ELR (cell line): ENCODE measurements at places on chromosomes 11 and 22.

GRCh38 chr11:19849107-19849789 lies 136.6 kb downstream of the NAV2 start:
- DNase-seq: no peak

DNA sequence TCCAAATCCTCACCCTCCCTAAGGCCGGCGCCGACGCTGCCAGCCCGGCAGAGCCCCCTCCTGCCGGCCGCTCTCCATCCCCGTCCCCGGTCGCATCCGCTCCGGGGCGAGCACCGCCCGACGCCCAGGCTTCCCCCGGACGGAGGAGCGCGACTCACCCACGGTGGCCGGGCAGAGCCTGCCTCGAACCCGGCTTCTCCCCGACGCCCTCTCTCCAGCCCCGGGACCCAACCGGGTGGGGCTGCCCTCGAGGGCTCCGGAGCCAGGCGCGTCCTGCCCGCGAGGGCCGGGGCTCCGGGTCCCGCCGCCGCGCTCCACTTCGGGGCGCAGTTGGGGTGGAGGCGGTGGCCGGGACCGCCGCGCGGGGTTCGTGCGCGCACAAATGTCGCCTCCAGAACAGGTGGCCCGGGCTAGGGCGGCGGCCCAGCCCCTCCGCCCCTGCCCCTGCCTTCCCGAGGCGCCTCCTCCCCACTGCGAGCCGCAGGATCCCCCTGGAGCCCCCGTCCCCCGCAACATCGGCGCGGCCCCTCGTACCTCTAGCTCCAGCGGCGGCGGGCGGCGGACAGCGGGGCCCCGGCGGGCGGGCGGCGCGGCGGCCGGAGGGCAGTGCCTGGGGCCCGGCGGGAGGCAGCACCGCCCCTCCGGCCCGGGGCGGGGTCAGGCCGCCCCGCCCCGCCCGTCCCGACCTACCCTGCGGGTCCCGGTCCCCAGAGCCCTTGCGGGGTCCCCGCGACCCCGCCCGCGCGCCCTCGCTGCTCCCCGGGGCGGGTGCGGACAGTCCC lies at the start of gene A4GALT:
Gene A4GALT, minus strand, starts transcription at position 608 of the 782 bp plus-strand sequence. CDS start 26,919 bp downstream, outside the sequence.
- DNase-seq: peak; percentile 21

GRCh38 chr22:46578824-46579561 lies 41.2 kb upstream of the GRAMD4 start:
- DNase-seq: no peak

DNA sequence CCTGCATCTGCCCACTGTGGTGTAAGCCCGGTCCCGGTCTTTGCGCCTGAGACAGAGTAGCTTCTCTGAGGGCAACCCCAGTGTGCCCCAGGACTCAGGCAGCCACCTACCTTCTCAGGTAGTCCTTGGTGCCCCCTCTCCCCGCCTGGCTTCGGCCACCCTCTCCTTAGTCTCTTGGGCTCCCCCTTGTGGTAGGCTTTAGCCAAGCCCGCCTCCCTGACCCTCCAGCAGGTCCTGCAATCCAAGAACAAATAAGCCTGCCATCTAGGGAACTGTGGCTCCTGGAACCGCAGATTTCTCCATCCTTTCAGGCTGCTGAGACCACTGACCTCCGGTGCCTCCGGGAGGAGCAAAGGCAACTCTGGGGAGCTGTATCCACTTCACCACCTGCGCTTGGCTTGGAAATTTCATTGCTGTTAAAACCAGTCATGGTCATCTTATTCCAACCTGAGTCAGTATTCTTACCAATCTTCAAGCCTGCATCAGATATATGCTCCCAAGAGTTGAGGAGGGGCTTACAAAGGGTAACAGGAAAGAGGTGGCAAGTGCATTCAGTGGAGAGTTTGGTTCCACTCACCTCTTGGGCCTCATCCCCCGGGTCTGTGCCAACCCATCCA lies 52.8 kb upstream of the TENM4 start:
- DNase-seq: peak; percentile 70

DNA sequence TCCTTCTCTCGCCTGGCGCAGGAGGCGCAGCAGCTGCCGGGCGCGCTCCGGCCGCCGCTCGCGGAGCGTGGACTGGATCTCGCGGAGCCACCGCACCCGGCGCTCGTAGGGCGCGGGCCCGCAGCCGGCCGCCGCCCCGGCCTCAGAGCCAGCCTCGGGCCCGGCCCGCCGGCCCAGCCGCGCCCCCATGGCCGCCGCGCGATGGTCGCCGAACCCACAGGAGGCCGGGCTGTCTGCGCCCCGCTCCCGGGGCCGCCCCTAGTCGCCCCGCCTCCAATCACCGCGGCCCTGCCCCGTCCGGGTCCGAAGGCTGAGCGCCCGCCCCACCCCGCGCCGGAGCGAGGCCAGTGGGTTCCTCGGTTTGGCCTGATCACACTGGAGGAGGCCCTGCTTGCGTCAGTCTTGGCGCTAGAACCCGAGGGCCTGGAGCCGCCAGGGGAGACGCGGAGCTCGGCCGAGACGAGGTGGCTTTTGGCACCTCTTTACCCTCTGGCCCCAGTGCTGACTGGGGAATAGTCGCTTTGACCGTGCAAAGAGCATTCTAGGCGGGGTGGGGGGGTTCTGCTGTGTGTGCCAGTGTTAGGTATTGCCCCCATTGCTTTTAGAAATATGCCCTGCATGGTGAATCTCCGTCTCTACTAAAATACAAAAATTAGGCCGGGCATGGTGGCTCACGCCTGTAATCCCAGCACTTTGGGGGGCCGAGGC lies at the start of gene LRRC75B:
Gene LRRC75B, minus strand, starts transcription at position 223 of the 708 bp plus-strand sequence. Its CDS starts 34 bp downstream, at position 189.
- peak; percentile 90 for DNase-seq
